ENCODE measurements at places on chromosomes 5 and 9.

GRCh38 chr9:137626464-137626863 is 7.7 kb downstream of the EHMT1 start:
- DNase-seq: no peak

- no peak for DNase-seq
Measured at GRCh38 chr5:59905188-59905587, 11.7 kb upstream of the PDE4D start.

- DNase-seq: no peak
Measured at GRCh38 chr9:86285261-86285660, 2.9 kb upstream of the ISCA1 start.

- DNase-seq: no peak
Measured at GRCh38 chr5:98307811-98308210, 465.7 kb upstream of the RGMB start.

DNA sequence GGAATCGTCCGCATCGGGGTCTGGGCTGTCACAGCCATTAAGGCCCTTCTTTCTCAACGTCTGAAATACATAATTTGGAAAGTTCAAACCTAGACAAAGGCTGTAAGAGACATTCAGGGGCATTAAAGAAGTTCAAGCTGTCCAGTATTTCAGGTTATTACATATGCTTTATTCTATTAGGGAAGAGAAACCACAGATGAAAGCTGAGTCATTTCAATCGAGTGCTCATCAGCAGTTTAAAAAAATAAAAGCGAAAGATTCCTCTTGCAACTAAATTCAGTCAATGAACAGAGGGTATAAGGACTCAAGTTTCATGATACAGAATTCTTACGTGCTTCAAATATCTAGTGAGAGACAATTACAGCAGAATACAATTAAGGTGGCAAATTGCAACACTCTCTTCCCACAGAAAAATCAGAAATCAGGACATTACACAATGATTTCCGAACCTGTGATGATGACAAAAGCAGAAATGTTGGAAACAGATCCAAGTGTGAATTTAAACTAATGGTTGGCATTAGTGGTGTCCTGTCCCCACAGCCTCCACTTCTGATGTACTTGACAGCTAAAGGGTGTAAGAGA is 121.6 kb downstream of the MEF2C start:
- no peak for DNase-seq

Data from T47D (cell line).